ENCODE measurements at places on chromosomes 2 and 18.

DNA sequence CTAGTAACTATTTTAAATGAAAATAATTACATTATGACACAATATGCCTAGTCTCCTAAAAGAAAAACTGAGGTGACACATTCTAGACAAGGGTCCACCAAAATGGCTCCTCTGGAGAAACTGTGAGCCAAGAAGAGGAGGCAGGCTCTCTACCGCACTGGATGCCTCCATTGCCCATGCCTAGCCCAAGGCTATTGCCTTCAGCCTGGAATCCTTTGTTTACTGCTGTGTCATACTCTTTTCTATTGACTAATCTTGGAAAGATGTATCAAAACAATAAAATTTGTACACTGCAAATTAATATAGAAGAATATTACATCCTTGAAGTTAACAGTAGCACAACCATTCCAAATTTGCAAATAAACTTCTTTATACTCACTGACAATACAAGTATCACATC is 167.1 kb downstream of the RAB3GAP1 start:
- no peak for DNase-seq

DNA sequence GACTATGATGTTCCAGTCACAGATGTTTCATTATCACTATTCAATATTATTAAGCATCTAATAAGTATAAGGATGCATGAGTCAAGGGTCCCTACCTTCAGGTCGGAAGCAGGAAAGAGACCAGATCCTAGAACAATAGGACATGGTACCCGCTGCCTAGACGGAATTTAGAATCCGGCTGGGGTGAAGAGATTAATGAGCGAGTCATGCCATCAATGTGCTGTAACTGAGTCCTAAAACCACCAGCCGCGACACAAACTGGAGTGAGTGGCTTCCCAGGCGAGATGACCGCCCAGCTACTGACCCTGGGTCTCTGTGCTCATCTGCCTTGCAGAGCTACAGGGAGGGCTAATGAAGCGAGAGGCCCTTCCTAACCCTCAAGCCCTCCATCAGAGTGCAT is 73.6 kb downstream of the DNMT3A start:
- no peak for DNase-seq

GRCh38 chr2:28521663-28522062 is 25.8 kb downstream of the PLB1 start:
- DNase-seq, result no peak

DNA sequence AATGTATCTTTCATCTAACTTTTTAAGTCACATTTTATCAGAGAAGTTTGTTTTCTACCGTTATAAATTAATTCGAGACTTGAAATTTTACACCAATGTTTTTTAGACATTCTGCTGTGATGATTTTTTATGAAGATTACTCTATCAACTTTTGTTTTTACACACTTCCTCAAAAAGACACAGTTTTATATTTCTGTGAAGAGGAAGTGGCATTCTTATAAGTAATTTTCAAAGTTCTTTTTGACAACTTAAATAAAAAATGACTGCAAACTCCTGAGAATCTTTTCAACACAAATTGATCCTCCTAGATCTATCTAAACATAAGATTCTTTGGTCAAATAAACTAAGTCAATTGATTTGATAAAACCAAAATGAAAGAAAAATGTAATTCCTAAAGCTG is 13.7 kb downstream of the ANKRD44 start:
- no peak for DNase-seq

GRCh38 chr2:101473911-101474701 is 806 bp downstream of the RFX8 start:
- DNase-seq, result peak; percentile 64

DNA sequence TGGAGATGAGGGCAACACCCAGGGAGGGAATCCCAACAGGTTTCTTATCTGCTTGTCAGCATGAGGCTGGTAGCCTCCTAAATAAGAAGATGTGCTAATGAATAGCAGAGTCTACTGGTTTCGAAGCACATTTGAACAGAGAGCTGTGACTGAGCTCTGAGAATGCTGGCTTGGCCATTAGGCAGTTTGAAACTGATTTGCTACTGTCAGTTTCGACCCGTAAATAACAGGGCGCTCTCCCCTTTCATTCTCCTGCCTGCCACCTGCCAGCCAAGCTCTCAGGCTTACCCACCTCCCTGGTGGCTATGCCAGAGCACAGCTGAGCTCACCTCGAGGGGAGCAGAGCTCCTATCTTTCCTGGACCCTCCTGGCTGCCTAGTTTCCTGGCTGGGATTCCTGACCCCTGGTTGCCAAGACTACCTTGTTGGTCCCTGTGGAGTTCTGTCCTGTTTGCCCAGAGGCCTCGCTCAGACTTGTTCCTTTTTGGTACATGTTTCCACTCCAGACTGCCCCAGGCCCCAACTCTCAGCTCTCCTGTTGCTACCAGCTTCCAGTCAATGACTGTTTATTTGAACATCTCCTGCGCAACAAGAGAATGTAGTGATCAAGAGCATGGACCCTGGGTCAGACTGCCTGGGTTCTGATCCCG is 102.3 kb upstream of the ALPP start:
- no peak for DNase-seq

- no peak for DNase-seq
Observed at GRCh38 chr18:46734981-46735380, 21.9 kb downstream of the ST8SIA5 start.

GRCh38 chr2:20687260-20687832 is 20.4 kb downstream of the GDF7 start:
- DNase-seq, result no peak

- no peak for DNase-seq
Observed at GRCh38 chr2:119117891-119118882, 40.4 kb downstream of the C1QL2 start.

GRCh38 chr18:59911600-59911999 is 11.8 kb downstream of the PMAIP1 start:
- DNase-seq, result no peak

- DNase-seq, result no peak
Observed at GRCh38 chr2:62525549-62526269, 19.7 kb upstream of the TMEM17 start.

- no peak for DNase-seq
Observed at GRCh38 chr18:5625076-5625475, 81.3 kb upstream of the EPB41L3 start.

GRCh38 chr2:84435345-84436025 is 23.6 kb downstream of the SUCLG1 start:
- DNase-seq, result no peak

GRCh38 chr18:3261373-3262233 is at the start of gene MYL12B:
TSS of gene MYL12B (plus strand) at chr18:3262133. CDS start at chr18:3272899, 10,766 bp downstream.
- peak; percentile 79 for DNase-seq

DNA sequence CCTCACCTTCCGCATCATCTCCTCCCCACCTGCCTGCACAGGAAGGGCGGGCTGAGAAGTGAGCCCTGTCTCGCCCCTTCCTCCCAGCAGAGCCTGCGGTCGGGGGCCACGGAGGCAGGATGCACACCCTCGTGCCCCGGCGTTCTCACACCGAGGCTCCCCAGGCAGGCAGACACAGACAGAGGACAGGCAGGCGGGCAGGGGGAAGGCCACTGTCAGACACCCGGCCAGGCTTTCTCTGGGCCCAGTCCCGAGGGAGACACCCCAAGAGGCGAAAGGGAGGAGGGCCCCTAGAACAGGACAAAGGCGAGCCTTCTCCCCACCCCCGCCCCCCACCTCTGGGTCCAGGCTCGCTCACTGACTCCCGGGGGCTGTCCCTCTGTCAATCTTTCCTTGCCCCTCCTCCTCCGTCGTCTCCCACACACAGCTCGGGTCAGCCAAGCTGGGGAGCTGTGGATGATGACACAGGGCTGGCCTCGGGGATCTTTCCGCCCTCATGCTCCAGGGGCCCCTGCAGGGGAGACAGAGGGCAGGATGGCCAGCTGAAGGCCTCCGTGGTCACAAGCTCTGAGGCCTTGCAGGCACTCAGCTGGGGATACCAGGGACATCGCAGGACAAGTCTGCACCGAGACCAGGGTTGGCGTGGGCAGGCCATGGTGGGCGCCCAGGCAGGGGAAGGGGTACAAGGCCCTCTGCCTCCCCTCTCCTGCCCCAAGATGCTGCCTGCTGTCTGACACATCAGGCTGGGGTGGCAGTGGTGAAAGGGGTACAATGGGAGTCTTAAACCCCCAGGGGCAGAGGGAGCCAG is 24.9 kb downstream of the BIN1 start:
- peak; percentile 86 for DNase-seq

GRCh38 chr2:84285056-84285747 is 173.9 kb downstream of the SUCLG1 start:
- no peak for DNase-seq

DNA sequence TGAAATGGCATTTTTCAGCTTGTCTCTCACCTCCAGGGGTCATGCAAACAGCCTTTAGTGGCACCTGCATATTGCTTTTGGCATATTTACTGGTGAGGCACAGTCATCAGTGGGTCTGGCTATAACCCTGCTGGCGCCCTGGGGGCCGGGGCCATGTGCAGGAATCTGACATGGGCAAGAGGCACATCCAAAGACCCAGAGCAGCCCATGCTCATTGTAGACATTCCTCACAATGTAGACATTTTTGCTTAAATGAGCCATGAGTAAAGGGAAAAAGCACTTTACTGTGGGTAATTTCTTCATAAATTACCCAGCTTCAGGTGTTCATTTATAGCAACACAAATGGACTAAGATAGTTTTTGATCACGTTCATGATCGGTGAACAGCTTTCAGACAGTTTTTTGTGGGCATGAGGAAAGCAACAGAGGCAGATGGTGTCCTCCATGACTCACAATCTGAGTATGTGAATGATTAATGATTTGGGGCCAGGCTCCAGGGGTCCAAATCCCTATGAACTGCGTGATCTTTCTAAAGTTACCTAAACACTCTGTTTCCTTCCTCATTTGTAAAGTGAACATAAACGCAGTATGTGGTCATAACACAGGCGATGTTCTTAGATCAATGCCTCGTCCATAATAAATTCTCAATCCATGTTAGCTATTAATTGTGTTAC is 85.8 kb downstream of the LIPG start:
- no peak for DNase-seq

DNA sequence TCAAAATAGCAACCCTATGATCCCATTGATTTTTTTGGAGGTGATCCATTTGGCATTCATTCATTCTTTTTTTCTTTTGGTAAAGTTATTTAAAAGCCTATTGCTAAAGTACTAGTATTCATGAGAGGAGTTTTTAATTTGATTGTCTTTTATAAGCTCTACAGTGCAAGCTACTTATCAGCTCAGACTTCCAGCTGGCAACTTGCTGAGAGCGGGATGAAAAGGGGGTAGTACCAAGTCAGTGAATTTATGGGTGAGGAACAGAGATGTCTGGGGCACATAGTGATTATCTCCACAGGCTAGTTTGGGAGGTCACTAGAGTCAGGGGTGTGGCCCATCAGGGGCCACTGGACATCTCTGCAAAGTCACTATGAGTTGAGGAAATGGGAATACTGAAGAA is 202.4 kb downstream of the PIK3C3 start:
- DNase-seq, result no peak

DNA sequence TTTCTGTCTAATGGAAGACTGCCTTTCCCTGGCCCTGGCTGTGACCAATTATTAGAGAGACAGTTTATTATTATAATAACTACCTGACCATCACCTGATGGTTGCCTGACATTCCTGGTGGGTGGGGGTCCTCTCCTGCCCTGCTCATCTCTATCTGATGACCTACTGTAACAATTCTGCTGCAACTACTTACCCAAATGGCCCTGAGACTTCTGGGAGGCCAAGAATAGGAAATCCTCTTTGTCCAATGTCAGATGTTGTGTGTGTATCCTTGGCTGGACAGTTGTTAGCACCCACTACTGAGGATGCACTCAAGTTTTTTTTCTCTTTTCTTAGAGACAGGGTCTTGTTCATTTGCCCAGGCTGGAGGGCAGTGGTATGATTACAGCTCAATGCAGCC is 110.3 kb downstream of the DDX1 start:
- no peak for DNase-seq

GRCh38 chr2:30155889-30156658 is 9.3 kb downstream of the YPEL5 start:
- no peak for DNase-seq

GRCh38 chr2:197705912-197706838 is 1.0 kb downstream of the MARS2 start:
- peak; percentile 43 for DNase-seq

GRCh38 chr18:49751427-49752094 is 61.8 kb downstream of the ACAA2 start:
- DNase-seq, result no peak

GRCh38 chr2:234691968-234692955 is 195.4 kb upstream of the ARL4C start:
- DNase-seq, result no peak

GRCh38 chr2:69453475-69454129 is 16.4 kb upstream of the NFU1 start:
- peak; percentile 72 for DNase-seq

DNA sequence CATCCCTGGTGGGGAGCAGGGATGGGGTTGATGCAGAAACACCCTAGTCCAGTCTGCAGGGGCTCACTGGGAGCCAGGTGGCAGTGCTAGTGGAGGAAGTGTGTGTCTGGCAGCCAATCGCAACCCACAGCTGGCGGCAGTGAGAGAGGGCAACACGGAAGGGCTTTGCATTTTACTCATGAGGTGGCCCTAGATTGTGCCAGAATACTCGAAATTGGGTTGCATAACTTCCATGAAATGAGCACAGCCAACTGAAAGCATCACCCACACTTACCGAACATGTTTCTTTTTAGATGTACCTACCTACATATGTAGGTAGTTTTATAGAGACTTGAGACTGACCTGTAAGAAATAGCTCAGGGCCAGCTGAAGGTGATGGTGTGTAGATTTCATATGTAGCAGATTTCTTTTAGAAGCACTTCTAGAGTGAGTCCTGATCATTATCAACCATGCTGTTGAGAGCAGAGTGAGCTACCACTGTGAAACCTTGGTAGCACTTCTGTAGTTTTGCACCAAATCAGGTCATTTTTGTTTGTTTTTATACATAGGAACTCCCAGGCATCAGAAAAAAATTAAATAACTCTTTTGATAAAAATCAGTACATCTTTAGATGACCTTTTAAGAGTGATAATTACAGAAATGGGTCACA is 13.0 kb downstream of the IL18R1 start:
- no peak for DNase-seq

All from activated naive CD4-positive, alpha-beta T cell treated with anti-CD3 and anti-CD28 coated beads for 36 hours (primary cell).